ENCODE measurements at places on chromosomes 7 and 10.

DNA sequence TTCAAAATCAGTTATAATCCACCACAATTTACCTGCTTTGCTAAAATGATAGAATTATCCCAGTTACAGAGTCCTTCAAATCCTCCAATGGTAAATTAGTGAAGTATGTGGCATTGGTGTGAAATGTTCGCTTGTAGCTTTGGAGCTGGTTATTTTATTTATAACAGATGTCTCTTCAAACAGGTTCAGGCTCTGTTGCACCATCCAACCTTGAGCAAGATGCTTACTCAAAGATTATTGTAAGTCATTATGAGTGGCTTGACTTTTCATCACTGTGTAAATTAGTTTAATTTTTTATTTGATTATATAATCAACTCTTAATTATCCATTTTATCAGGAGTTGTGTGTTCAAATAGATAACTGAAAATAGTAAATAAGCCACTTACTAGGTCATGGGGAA is 99.4 kb downstream of the BTRC start:
- DNase-seq: no peak

DNA sequence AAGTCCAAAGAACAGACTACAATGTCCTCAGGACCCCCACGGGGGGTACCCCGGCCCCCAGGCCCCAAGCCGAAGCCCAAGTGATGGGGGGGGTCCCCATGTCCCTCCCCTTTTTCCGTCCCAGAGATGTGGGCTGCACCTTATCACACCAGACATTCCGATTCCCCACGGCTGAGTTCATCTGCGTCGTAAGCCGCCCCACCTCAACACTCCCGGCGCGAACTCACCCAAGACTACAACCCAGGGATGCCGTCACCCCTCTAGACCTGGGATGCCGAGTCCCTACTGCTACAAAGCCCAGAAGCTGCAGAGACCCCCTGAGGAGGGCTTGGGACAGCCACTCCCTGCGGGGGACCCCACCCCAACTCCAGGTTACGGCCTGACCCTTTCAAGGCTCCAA is 14.5 kb downstream of the PDGFA start:
- no peak for DNase-seq

DNA sequence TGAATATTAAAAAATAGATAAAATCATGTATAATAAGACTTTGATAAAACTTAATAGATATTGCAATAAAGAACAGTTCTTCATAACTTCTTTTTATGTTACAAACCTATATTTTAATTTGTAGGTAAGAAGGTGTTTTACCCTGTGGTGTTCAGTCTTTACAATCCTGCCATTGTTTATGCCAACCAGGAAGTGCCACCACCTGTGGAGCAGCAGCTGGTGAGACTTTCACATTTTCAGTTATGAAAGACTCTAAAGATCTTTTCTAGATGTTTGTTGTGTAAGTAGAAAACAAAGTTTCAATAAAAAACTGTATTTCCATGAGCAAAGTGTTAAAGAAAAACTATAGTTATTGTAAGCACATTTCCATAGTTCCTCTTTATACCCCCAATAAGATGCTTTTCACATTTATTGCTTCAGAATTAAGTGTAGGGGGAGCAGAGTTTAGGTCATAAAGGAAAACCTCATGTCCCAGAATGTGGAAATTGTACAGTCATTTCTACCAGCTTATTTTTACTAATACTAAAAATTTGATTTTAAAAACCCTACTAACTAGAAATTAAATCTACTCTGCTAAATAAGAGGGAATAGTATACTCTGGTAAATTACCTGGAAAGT is 28.7 kb downstream of the CSGALNACT2 start:
- no peak for DNase-seq

GRCh38 chr7:115230882-115231571 is 309.1 kb downstream of the MDFIC start:
- DNase-seq: no peak

DNA sequence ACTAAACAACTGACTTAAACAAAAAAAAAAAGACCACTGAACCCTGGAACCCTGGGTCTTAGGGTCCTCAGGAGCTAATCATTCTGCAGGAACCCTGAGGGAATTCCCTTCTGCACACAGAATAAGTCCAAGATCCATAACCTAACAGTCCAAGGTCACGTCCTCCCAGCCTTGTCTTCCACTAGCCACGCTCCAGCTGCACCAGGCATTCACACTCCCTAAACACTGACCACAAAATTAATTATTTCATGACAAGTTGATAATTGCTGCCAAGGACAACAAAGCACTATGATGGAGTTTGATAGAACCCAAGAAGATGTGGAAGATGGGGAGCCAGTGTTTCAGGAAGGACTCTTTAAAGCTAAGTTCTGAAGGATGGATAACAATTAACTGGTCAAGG is 130.6 kb downstream of the SH3PXD2A start:
- DNase-seq: no peak

GRCh38 chr7:106216517-106216922 is 68.3 kb downstream of the NAMPT start:
- no peak for DNase-seq

DNA sequence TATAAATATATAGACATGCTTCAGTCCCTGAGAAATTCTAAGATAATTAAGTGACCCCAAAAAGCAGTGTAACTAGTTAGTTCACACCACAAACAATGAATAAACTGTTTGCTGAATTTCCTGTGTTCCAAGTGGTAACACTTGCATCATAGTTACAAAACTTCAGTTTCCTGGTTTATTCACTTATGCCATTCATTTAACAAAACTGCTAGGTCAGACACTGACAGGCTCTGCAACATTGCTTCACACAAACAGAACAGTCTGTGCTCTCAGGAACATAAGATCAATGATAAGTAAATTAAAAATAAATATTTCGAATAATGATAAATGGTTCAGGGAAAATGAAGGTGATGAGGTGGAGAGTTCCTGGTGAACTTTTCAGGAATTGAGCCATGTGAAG is 133.3 kb upstream of the NAMPT start:
- DNase-seq: no peak

DNA sequence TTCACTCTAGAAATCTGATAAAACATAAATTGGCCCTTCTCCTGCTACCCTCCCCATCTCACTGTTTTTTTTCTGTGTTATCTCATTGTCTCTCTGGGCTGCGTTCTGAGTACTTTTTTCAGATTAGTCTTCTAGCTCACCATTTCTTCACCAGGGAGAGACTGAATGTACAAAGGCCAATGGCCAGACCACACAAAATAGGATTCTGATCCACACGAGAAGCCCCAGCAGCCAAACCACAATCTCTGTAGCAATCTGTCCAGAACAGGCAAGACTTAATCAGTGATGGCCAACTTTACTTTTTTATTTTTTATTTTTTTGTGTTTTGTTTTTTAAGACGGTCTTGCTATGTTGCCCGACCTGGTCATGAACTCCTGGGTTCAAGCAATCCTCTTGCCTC is 55.9 kb upstream of the PAPSS2 start:
- DNase-seq: no peak

GRCh38 chr10:132970641-132971438 is 28.5 kb upstream of the CFAP46 start:
- no peak for DNase-seq

- no peak for DNase-seq
These were observed 252.4 kb upstream of the TPK1 start for GRCh38 chr7:145088111-145088745.

DNA sequence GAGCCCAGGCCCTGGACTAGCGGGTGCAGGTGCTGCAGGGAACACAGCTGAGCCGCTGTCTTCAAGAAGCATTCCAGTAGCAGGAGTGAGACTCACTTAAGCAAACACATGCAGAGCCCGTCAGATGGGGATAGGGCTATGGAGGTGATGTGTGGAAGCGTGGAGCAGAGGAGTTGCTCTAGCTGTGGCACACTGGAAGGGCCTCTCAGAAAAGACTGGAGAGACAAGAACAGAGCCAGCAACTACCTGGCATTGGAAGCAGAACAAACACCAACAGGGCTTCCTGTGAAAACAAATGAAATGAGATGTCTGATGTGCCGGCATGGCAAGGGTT is 37.8 kb upstream of the GALNTL5 start:
- DNase-seq: no peak

- DNase-seq: no peak
These were observed 15.8 kb downstream of the IL15RA start for GRCh38 chr10:5961405-5962100.

- no peak for DNase-seq
These were observed 710.8 kb downstream of the MAGI2 start for GRCh38 chr7:78742694-78743093.

- no peak for DNase-seq
These were observed 14.4 kb upstream of the AKR1C3 start for GRCh38 chr10:5079836-5080235.

DNA sequence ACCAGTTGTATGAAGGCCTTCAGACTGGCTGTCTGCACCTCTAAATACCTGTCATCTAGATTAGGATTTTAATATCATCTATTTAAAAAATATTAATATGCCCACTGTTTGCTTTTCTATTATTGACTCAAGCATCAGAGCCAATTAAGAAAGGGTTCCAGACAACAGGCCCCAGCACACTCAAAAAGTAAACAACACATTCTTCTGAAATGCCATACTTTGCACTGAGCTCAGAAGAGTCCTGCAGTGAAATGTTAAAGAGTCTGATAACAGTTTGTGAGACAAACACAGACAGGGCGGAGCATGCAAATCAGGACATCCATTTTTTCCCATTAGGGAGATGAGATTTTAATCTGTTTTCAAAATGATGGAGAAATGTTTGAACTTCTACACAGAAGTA is 45.9 kb upstream of the KLF6 start:
- no peak for DNase-seq

DNA sequence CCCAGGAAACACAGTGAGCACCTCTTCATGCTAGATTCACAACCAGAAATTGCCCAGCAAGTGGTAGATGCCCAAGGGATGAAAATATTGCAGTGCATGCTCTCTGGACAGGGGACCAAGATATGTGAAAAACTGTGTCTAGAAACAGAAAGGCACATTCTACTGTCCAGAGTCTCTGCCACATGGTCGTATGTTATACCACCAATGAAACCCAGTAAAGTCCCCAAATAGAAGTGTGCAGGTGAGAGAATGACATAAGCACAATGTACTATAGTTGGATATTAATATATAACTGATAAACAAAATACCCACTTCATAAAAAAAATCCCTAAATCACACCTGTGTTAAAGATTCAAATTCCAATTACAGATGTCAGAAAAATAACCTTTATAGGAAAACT is 43.8 kb downstream of the RASGEF1A start:
- no peak for DNase-seq

DNA sequence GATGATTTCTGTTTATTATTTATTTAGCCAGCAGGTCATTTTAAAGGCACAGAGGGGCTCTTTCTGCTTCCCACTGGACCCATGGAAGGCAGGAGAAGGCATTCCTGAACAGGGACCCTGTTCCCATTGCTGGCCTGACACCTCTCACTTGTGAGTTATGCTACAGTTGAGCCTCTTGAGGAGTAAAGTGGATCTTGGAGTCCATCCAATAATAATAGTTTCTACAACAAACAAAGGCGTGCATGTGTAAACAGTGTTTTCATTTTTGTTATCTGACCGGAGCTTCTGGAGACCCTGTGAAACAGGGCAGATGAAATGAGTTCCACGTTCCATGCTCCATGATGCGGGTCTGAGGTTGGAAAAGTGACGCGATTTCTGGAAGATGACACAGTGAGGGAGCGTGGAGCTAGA is 127.3 kb upstream of the HABP2 start:
- no peak for DNase-seq

- DNase-seq: no peak
These were observed 20.6 kb downstream of the ZDHHC6 start for GRCh38 chr10:112426111-112426510.

DNA sequence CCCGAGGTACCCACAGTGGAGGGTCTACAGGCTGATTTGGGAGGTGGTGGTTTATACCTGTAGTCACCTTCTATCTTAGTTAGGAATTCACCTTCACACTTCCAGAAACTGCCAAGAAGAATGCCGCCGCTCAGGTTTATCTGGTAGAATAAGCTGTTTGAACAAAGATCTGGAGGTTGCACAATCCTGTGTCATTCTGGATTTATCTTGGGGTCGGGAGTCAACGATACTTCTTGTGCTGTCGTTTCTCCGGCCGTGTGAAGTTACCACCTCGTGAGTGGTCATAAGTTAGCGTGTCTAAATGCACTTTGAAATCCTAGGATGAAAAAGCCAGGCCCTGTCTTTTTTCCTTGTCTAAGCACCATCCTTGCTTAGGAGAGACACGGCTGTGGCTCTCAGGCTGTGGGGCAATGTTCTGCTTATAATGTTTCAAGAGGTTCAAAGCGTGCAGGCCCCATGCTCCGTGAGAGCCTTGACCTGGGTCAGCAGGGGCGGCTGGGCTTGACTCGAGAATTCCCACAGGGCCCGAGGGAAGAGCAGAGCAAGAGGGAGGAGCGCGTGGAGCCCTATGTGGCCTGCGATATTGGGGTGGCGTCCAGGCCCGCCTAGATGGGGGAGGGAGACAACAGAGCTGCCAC is 35.5 kb downstream of the GRIFIN start:
- no peak for DNase-seq

- DNase-seq: peak; percentile 61
These were observed 54.8 kb downstream of the DAGLB start for GRCh38 chr7:6392712-6393666.

DNA sequence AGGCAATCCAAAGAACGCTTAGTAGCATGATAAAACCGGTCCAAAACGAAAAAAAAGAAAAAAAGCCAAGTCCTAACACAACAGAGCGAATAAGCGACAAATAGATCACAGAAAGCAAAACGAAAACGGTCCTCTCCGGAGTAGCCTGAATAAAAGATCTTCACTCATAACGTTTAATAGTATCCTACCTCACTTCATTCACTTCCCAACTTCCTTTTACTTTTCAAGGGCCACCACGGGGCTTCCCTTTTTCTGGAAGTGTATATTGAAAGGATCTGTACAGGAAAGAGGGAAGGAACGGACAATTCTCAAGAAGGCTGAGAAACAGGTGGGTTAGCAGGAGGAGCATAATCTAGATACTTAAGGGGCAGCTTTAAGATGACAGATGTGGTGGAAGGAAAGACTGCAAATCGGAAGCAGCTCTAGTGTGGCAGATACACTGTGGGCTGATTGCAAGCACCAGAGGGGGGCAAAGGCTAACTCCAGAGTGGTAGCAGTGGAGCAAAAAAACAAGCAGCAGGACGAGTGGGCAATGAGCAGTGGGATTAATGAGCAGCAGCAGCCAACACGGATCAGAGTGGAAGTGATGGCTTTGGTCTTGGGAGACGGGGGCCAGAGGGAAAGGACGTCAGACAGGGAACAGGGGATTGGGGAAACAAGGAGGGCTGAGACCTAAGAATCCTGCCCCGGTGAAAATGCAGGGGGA is 866 bp downstream of the CNOT4 start:
- DNase-seq: peak; percentile 48
